ENCODE measurements at places on chromosomes 3 and 15.

- DNase-seq, result no peak
These were observed 169.7 kb upstream of the TMCO5A start for GRCh38 chr15:37764733-37765191.

DNA sequence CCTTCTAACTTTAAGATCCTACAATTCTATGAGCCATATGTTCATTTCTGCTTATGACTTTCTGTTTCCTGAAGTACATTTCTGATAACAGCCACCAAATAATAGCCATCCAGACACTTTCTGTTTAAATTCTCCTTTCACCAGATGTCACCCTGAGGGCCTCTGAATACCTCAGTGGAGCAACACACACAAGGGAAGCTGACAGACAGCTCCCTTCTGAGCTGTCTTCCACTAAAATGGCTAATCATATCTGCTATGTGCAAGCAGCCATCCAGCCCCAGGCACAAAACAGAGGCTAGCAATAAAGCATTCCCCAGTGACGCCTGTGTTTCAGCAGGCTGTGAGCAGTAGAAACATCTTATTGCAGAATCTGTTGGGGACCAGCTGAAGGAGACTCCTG is 666.6 kb upstream of the UBE2E2 start:
- no peak for DNase-seq

DNA sequence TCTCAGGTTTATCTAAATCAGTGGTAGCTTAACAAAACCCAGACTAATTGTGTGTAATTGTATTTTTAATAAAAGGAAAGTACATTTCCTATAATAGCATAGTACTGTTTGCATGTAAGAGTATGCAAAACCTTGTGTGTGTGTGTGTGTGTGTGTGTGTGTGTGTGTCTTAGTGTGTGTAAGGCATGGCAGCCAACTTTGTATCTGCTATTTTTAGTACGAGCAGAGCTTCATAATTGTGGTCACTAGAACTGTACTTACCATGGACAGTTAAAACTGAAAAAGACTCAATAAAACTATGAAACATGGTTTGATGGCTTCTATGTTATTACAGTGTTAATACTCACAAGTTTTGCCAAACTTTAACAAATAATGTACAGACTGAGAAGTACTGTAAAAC is 6.2 kb downstream of the P2RY1 start:
- no peak for DNase-seq

DNA sequence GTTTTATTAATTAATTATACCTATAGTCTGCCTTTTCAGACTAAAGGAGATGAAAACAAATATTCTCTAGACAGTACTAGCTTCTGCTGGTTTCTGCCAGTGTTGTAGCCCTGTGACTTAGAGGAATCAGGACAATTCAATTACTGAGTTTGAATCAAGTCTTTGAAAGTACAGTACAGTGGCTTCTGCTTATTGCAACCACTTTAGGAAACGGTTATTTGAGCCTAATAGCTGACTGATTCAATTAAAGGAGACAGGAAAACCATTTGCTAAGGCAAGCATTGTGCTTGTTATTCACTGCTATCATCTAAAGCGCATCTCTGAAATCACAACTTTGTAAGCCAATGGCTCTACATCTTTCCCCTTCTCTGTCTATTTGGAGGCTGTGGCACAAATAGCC is 90.1 kb upstream of the ARL6 start:
- DNase-seq, result no peak

DNA sequence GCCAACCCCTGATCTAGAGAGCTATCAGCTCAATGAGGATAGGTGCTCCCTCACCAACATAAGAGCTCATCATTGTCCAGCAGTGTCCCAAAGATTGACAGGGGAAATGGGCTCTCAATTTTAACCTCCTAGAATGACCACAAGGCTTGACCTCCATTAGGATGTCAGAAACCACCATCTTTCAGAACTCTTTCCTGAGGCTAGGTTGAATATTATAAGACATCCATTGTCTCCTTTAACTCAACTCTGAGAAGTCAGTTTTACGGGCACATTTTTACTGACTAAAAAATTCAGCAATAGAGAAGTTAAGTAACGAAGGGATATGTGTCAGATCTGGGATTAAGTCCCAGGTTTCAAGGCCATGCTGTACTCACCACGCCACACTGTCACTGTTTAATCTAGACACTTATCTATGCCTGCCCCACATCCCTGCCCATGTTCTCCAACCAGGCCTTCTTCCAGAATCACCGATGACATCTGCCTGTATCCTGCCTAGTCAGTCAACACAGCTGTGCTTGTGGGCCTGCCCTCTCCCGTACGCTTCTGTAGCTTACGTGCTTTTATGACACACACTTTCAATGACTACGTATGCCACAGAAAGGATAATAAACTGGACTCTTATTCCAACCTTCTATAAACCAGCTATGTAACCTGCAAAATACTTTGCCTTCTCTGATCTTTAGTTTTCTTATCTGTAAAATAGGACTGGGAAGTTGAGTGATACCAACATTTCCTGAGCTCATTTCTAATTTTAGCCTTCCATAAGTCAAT is 17.1 kb upstream of the MUC13 start:
- no peak for DNase-seq

DNA sequence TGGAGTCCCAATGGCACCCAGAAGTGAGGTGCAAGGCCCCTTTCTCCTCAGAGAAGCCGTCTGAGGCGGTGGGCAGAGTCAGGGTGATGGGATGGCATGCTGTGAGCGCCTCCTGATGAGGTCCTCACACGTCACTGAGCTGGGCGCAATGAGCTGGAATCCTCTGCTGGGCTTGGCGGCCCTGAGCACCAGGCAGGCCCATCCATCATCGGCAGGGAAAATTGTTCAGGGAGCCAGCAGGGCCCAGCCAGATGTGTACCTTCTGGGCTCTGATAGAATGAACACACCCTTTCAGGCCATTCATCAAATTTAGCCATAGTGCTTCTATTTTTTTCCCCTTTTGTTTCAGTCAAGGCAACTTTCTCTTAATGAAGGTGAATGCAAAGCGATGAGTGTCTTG is 43.7 kb downstream of the FAM3D start:
- no peak for DNase-seq

- DNase-seq, result no peak
These were observed 7.3 kb upstream of the ISG20 start for GRCh38 chr15:88631464-88632028.

GRCh38 chr15:96402403-96402802 is 71.9 kb downstream of the NR2F2 start:
- no peak for DNase-seq

GRCh38 chr3:116078561-116078960 is 366.7 kb downstream of the LSAMP start:
- DNase-seq, result no peak

- DNase-seq, result no peak
These were observed 844.7 kb downstream of the DIPK2A start for GRCh38 chr3:144816323-144816722.

DNA sequence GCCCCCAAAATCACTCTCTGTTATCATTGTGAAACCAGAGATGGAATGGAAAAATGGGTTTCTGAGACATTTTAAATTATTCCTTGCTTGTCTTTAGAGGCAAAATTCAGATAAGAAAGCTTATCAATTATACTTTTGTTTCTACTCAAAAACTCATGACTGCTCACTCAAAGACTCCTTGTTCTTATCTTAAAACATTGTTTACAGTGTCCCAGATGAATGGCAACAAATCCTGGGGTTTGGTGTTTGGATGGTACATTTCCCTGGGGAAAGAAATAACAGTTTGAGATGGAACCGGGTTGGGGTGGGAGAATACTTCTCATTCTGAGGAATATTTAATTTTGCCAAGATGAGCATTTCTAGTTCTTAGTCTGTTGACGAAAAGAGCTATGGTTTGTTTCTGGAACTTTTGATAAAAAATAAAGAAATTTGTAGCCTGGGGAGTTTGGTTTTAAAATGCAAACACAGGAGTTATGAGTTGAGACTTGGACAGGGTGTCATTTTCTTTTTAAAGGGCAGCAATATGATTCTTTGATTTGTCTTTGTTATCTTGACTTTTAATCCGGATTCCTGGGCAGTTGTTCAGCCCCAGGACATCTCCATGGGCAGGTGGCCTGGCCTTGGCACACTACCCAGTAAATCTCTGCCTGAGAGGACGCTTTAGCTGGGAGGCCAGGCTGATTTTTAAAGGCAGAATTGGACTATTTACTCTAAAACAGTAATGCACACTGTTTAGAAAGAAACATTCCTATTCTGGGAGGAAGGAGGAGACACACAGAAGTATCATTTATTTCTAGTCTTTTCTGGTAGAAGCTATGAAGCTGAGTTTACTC is 32.4 kb downstream of the BTD start:
- DNase-seq, result no peak

DNA sequence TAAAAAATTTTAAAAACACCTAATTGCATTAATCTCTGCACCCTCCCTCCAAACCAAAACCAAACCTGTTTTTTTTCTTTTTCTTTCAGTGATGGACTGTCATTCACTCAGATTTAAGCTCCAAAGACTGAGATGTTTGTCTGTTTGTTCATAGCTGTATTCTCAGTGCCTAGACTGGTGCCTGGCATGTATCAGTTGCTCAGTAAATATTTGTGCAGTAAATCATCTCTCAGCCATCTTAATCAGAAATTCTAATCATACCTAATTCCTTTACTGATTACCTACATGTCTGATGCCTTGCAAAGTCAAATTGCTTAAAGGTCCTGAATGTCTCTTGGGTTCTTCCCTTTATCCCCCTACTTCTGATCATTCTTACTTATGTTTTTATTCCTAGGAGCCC is 138.8 kb downstream of the ZNF609 start:
- no peak for DNase-seq

DNA sequence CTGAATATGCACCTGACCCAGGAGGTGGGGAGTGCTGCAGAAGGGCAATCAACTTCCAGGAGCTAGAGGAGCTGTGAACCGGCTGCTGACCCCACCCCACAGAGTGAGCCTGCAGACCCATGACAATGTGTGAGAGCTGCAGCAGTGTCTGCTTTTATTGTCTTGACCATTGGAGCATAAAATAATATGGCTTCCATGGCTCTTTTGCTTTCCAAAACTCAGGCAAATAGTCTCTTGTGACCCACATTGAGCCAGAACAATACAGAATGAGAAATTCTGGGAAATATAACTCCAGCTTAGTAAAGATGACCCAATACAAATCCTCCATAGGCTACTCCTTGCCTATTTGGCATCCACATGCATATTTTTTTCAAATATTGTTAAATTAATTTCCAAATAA is 309.6 kb downstream of the PYDC2 start:
- no peak for DNase-seq

- DNase-seq, result no peak
These were observed 34.9 kb downstream of the MECOM start for GRCh38 chr3:169628567-169628966.

- no peak for DNase-seq
These were observed 15.3 kb upstream of the PHC3 start for GRCh38 chr3:170196833-170197232.

DNA sequence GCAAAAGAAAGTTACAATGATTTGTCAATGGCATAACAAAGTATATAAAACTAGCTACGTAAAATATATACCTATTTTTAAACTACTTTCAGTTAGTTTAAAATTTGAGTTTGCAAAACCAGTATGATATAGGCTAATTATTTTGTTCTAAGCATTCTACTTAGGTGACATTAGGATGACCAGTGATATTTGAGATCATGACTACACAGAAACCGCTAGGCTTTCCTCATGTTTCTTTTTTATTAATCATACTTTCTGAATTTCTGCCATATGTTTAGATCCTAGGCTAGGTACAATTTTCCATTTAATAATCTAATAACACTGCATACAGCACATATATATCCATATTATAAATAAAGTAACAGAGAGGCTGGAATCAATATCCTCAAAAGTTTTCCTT is 52.4 kb upstream of the XRN1 start:
- no peak for DNase-seq

- DNase-seq, result no peak
These were observed 77.2 kb downstream of the FAM81A start for GRCh38 chr15:59515190-59515589.

DNA sequence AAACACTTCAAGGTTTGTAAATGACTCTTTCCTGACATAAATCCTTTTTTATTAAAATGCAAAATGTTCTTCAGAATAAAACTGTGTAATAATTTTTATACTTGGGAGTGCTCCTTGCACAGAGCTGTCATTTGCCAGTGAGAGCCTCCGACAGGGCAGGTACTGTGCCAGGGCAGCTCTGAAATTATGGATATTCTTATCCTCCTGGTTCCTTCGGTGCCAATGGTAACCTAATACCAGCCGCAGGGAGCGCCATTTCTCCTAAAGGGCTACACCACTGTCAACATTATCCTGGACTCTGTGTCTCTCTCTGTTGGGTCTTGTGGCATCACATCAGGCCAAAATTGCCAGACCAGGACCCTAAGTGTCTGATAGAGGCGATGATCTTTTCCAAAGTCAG is 33.0 kb downstream of the CHDH start:
- no peak for DNase-seq

DNA sequence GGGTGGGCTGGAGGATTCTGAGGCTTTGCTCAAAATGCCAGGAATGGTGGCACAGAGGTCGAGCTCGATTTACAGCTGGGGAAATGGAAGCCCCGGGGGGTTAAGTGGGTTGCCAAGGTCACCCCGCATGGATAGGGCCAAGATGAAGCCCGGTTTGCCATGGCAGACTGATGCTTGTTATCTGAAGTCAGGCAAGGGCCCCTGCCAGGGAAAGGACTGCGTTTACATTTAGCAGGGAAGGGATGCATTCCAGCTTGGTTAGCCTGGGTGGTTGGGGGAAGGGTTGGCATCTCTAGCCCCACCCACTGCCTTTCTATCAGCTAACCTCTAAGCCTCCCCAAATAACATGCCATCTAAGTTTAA is 79.0 kb downstream of the RPLP1 start:
- no peak for DNase-seq

GRCh38 chr3:49170744-49171118 is 667 bp upstream of the KLHDC8B start:
- DNase-seq, result no peak

- no peak for DNase-seq
These were observed 3.6 kb downstream of the CHSY1 start for GRCh38 chr15:101248274-101248673.

GRCh38 chr15:86066174-86066834 is 13.4 kb upstream of the AGBL1 start:
- no peak for DNase-seq
